ENCODE measurements at places on chromosomes 6 and 20.
A peak's percentile ranks its signal among the peaks of the same experiment; 100 is the strongest.

DNA sequence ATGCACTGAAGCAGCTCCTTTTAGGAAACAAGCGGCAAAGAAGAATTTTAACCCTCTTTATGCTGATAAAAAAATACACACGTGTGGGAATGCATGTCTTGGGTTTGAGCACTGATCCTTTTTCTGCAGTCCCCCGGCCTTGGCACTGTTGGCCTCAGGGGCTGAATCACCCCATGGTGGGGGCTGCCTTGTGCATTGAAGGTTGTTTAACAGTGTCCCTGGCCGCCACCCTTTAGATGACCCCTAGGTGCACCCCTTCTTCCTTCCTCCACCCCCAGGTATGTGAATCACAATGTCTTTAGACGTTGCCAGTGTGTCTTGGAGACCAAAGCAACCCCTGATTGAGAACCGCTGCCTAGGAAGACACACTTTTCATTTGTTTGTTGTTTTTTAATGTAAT, 190.7 kb downstream of the CDH4 start:
- no peak for DNase-seq

DNA sequence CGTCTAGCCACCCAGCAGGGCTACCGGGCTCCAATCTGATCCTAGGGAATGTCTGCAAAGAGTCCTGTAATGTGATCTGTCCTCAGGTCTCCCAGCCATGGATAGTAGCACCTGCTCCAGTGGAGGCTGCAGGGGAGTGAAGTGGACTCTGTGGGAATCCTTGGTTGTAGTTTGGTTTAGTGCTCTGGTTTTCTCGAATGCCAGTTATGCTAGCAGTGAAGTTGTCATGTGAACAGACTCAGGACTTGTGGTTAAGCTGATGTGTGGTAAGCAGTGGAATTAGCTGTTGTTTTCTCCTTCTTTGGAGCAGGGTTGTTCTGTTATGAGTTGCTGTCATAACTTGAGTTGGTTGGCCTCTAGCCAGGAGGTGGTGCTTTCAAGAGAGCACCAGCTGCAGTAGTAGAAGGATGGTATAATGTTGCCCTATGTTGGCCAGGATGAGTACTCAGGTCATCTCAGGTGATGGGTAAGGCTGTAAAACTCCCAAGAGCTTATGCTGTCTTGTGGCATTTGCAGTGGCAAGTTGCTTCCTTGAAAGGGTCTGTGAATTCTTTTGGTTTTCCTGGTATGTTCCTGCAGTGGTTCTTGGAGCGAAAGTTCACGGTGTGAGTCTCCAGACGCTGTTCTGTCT, 390.2 kb downstream of the UTRN start:
- DNase-seq: no peak

DNA sequence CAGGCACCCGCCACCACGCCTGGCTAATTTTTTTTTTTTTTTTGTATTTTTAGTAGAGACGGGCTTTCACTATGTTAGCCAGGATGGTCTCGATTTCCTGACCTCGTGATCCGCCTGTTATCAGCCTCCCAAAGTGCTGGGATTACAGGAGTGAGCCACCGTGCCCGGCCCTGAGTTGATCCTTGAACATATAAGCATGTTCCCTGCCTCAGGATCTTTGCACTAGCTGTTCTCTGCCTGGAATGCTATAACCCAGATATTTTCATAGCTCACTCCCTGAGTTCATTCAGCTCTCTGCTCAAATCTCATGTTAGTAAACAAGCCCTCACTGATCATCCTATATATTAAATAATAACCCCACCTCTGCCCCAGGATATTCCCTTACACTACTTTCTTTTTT, 9.0 kb upstream of the DLK2 start:
- DNase-seq: no peak

DNA sequence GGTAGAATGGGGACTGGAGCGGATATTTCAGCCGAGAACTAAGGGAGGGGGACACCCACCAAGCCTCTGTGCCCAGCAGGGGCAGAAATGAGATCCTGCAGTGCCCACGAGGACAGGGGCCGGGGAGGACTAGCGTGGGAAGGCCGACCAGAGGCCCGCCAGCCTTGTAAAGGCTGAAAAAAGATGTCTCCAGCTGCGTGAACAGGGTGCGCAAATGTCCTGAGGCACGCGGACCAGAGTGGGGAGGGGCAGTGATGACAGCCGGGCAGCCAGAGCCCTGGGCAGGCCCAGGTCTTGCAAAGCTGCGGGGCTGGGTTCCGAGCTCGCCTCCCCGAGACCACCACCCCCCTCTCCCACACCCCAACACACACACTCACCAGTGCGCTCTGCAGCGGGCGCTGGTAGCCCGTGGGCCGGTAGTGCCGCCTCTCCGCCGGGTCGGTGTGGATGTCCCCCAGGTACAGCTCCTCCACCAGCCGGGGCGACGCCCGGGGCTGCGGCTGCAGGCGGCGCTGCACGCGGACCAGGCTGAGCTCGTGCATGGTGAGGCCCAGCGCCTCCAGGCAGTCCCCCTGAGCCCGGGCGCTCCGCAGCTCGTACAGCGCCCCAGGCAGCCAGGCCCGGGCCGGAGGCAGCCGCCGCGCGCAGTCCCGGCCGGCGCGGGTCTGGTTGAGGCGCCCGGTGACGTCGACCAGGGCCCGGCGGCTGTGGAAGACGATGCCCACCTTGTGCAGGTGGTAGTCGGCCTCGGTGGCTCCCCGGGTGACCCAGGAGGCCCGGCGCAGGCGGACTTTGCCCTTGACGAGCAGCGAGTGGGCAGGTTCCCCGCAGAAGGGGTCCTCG, 48.2 kb downstream of the APCDD1L start:
- no peak for DNase-seq

- peak; percentile 28 for DNase-seq
These were observed 69.1 kb upstream of the TOP1 start for GRCh38 chr20:40959325-40960092.
